HFFc6 (cell line): ENCODE measurements at places on chromosomes 4 and X.

DNA sequence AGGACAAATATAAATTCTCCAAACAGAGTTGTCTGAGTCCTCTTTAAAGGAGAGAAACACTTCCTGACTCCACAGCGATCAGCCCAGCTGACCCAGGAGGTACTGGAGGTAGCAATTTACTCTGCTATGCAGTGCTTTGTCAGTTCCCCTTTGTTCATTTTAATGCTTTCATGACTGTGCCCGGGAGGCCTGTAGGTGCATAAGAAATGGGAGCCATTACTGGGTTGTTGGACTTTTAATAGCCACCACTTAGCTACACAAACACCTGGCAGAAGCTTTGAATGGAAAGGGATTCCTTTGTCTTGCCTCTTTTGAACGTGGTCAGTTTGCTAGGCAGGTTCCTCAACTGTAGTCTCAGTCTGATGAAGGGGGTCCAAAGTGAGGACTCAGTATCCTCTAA is 59.0 kb upstream of the AFF2 start:
- no peak for DNase-seq

GRCh38 chr4:1081689-1082040 is 31.7 kb downstream of the RNF212 start:
- no peak for DNase-seq

DNA sequence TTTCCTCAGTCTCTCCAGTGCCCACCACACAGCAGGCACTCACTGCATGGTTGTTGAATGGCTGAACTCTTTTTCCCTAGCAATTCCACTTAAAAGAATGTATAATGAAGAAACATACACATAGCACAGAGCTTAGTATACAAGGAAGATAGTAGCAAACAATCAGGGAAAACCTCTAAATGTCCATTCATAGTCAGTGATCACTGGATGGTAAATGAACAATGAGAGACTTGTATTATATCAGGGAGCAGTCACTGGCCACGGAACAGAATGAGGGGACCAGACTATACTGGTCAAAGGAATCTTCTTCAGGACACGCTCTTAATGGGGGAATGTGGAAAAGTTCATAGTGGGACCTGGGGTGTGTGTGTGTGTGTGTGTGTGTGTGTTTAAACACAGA is 43.6 kb upstream of the FAM156A start:
- DNase-seq, result no peak

DNA sequence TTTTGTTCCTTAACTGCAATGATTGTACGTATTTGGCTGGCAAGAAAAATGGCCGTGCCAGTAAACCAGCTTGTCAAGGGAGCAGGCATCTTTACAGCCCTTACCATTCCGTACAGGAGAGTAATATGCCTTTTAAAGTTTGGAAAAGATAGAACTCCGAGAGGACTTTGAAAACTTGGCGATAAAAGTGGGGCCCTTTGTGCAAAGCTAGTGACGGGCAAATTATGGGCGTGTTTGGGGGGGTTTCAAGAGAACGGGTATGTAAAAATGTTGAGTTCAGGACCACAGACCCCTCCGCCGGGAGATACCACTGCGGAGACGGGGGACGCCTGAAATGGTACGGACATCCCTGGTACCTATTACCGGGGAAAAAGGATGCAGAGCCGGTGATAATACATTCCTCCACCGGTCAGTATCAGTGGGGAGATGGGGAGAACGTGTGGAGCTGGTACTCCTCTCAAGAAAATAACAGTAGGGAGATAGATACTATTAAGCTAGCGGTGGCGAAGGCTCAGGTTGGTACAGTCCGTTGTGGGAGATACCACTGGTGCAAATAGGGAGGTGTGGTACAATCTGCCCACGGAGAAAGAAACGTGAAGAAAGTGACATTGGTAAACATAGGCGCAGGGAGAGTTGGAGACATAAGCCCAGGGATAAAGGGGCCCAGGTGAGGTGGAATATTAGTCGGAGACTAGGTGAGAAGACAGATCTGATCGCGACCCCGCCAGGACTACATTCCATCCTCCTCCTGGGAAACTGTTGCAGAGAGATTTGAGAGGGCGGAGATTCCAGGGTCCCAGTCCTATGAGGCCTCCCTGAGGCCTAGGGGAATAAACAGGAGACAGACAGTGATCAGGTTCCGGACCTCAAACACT is 14.5 kb downstream of the SPACA5 start:
- DNase-seq, result peak; percentile 67

GRCh38 chrX:49058794-49059193 is at the start of gene CCDC120:
TSS of gene CCDC120 (plus strand) at chrX:49058999. CDS start at chrX:49062042, 3,043 bp downstream.
- no peak for DNase-seq

DNA sequence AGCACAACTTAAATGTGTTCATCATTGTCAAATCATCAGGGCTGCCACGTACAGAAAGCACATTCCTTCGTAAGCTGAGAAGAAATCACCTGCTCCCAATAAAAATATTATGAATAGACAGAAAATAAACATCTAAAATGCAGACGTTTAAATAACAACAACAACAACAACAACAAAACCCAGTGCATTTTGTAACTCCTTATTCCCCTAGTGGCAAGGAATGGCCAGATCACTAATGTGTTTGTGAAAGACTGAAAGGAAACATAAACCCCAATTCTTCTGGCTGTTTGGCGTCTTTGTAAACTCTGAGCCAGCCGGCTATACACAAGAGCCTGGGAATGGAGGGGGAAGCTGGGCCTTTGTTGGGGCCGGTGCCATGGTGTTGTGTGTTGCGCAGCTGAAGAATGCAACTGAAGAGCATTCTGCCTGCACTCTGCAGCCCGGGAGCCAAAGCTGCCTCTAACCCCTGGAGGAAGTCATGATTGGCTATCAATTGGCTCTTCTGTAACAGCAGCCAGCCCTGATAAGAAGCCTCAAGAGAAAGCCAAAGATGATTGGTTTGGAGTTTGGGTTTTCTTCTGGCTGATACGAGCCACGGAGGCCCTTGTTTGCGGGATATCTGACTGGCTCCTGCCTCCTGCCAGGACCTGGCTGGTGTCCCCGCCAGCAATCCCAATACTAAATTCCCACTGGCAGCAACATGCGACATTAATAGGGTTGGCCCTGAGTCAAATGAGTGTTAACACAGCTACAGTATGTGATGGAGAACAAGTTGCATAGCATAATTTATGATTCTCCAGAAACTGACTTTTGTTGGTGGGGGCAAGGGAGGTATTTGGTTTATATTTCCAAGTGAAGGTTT is 89.7 kb upstream of the TFDP3 start:
- DNase-seq, result no peak
